ENCODE measurements at places on chromosomes 3 and 15. TPM values are rescaled to one million over a fixed set of nuclear protein-coding genes. Genes with fewer than 3 reads are reported as not detected.

DNA sequence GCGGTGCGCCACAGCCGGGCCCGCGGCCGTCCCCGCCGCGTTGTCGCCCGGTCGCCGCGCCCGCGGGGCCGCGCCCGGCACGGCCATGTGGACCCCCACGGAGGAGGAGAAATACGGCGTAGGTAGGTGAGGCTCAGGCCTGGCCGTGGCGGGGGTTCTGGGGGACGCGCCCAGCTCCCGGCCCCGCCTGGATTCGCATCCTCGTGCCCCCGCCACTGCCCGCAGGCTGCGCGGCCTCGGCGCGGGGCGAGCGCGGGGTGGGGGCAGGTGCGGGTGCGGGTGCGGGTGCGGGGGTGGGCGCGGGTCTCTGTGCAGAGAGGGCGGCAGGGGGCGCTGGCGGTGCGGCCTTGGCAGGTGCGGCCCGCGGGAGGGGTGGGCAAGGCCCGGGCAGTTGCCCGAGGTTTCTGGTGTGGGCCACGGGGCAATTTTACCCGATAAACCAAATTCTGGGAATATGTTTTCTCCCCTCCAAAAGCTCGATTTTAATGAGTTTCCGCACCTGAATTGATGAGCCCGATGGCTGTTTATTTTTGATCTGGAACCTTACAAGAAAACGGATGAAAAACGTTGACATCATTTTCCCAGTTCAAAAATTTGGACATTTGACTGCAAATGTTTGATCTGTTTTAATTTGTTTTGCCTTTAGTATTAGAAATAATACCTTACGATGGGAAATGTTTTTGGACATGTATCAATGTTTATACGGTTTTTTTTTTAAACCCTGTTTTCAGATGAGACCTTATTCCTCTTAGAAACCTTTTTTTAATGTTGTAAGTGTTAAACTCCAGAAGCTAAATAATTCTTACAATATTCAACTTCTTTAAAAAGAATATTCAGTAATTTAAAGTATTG is 678 bp downstream of the DOCK3 start:
- peaks cover 25% of the 10 kb centered on the region for H3K4me1 ChIP-seq
- no peaks in the 10 kb centered on the region for H3K27me3 ChIP-seq
- DNase-seq = no peak
- H3K4me3 ChIP-seq = peak overlapping the region; percentile 76
- H3K36me3 ChIP-seq = no peaks in the 10 kb centered on the region

- no peaks in the 10 kb centered on the region for H3K36me3 ChIP-seq
- H3K27me3 ChIP-seq = no peaks in the 10 kb centered on the region
- no peak within 1 kb of the TSS for H3K27ac ChIP-seq
- peaks cover 4% of the 10 kb centered on the region for H3K4me1 ChIP-seq
Observed at GRCh38 chr15:73442968-73443367, at the start of gene REC114. Gene REC114, plus strand, starts transcription at chr15:73443164. Its CDS starts 22 bp downstream, at chr15:73443186.

DNA sequence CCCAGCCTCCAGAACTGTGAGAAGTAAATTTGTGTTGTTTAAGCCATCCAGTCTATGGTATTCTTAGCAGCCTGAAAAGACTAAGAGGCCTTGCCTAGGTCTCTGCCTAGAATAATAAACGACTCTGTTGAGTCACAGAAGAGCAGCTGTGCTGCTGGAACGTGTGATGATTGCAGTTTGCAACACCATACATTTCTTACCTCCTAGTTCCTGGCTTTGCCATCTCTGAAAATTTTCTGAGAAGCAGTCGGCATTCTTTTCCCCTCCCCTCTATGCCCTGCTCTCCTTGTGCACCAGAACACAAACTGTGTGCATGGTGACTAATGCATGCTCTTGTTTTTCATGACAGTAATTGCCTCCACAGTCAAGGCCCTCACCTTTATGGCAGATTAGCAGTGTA is 301.3 kb downstream of the IL20RB start:
- no peaks in the 10 kb centered on the region for H3K36me3 ChIP-seq
- DNase-seq = no peak
- H3K27ac ChIP-seq = no peak overlapping the region
- no peaks in the 10 kb centered on the region for H3K4me1 ChIP-seq
- no peak overlapping the region for H3K4me3 ChIP-seq

DNA sequence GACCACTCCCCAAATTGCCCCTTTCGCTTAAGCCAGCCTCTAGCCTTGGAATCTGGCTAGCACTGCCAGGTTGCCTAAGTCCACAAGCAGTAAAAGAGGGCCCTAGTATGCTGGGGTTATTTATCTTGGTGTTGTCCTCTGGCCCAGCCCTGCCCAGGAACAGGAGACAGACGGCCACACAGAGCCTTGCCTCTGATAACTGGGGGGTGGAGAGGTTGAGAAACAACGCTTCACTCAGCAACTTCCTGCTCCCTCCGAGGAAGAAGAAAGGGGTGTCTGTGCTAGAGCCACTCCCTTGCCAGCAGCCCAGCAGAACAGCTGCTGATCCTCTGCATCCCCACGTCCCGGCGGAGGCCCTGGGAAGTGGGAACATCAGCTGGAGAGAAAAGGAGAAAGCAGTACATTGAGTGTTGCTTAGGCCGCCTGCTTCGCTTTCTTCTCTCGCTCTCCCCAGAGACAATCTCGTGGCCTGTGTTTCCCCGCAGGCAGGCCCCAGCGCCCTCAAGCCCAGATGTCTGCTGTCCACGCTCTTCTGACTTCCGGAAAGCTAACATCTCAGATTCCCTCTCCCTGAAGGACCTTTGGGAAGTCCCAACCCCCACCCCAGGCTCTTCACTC is 22.6 kb upstream of the C3orf70 start:
- H3K27ac ChIP-seq = no peak overlapping the region
- no peak for DNase-seq

DNA sequence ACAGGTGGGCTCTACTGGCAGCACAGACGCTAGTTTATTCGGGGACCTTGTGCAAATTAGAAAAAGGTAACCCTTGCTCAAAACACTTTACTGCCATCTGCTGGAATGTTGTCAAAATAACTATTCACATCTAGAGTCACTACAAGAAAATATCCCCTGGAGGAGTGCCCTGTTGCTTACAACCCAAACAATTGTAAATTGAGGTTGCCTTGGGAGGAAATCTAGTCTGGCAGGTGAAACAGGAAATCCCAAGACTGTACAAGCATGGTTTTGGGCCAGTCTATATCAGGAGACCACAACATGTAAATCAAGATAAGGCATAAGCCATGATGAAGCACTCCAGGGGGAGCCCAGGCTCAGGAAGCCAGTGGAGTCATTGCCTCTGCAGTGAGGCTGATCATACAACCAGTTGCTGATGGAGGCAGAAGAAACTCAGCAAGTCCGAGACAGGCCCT is 136.8 kb upstream of the ACP3 start:
- peak; percentile 84 for DNase-seq
- peaks cover 10% of the 10 kb centered on the region for H3K4me1 ChIP-seq
- no peak overlapping the region for H3K27ac ChIP-seq
- H3K27me3 ChIP-seq = no peaks in the 10 kb centered on the region
- H3K4me3 ChIP-seq = no peak overlapping the region

- no peak overlapping the region for H3K27ac ChIP-seq
- DNase-seq = no peak
- H3K4me1 ChIP-seq = peaks cover 24% of the 10 kb centered on the region
- no peaks in the 10 kb centered on the region for H3K27me3 ChIP-seq
Observed at GRCh38 chr15:80175436-80175835, 22.6 kb downstream of the FAH start.

The KNG1 gene
- not detected for total RNA-seq

The LCTL gene
- not detected for total RNA-seq

The VPS33B gene
- 13.6 TPM for total RNA-seq

The CX3CR1 gene
- not detected for total RNA-seq

The CXCR6 gene
- 0.74 TPM for total RNA-seq

The FBXW12 gene
- total RNA-seq = not detected

The TMEM108 gene
- total RNA-seq = not detected

The STARD9 gene
- 2.4 TPM for total RNA-seq

The SEMA5B gene
- total RNA-seq = not detected

The CPNE9 gene
- total RNA-seq = not detected

The LRRIQ4 gene
- 1.3 TPM for total RNA-seq
